Renal pelvis (tissue), 12 donors: ENCODE measurements at places on chromosomes 1 and 21. TPM values are rescaled to one million over a fixed set of nuclear protein-coding genes. Genes with fewer than 3 reads are reported as not detected.
A peak's percentile ranks its signal among the peaks of the same experiment; 100 is the strongest.

DNA sequence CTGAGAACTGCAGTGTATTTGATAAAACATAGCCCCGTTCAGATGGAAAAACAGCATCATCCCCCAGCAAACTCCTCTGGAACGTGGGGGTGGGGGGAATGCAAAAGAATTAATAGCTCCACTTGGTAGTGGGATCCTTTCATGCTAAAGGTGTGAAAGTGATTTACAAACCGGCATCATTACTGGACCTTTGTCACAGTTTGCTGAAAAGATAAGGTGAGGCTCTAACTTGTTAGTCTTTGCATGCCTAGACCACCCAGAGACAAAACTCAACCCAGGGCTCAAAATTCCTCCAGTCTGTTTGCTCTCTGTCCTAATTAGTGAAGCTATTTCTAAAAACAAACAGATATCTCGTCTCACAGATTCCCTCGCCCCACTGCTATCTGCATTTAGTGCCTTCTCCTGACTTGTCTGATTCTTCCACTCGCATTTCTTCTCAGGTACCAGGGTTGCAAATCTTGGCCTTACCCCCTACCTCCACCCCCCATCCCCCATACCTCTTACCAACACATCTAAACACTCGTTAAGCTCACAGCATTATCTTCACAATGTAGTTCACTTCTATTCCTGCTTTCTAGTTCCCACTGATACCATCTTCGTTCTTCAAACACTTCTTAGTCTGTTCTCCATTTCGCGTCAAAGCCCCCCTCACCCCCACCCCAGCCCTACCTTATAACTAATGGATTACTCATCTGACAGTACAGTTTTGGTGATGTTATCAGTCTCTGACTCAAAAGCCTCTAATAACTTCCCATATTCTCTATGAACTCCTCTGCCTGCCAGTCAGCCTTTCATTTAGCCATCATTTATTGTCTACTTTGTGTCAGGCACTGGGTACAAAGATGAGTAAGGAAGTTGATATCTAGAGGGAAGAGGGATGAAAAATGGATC, 11.8 kb downstream of the IER5 start:
- DNase-seq = no peak

- DNase-seq = no peak
Measured at GRCh38 chr1:35847935-35848565, 35.0 kb upstream of the AGO1 start.

Gene RCSD1
- polyA plus RNA-seq = 14.1 TPM

Gene GBP7
- 0.16 TPM for polyA plus RNA-seq

- DNase-seq = no peak
Measured at GRCh38 chr1:22043198-22043769, 9.2 kb upstream of the CDC42 start.

GRCh38 chr21:15028186-15028585, 36.6 kb downstream of the NRIP1 start:
- DNase-seq = no peak

GRCh38 chr1:51961231-51961630, 29.3 kb downstream of the RAB3B start:
- DNase-seq = no peak

DNA sequence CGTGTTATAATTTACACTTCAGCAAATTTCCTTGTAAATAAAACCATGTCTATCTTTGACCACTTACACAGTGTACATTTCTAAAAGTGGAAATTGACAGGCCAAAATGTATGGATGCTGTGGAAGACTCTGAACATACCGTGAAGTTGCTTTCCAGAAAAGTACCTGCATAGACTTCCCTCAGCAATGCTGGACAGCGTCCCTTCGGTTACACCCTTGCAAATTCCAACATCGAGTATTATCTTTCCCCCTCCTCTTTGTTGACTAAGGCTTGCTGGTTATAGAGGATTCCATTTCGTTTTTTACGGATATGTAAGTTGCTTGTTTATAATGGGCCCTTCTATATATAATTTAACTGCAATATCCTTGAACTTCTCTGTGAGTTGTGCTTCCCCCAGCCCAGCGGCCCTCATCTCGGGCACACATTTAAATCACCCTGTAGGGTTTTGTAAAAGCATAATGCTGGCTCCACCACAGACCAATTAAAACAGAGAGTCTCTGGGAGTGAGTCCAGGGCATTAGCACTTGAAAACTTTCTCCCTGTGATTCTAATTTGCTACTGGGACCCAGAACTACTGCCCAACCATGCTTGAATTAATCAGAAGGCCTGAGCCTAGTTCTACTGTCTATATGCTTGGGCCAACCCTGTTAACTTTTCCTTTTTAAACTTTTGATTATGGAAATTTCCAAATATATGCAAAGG, 230.3 kb downstream of the GRIK3 start:
- DNase-seq = no peak

DNA sequence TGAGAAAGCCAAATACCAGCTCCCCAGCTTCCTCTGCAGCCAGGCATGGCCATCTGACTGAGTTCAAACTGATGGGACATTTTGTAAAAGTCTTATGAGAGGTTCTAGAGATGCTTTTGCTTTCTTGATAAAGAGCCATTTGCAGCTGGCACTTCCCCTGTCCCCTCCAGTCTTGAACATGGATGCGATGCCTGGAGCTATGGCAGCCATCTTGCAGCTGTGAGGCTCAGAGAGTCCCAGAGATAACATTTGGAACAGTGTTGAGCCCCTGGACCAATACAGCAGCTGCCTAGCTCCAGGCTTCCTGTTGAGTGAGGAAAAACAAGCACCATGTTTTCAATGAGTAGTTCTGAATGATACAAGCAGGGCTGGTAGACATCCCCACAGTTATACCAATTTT, 13.8 kb downstream of the CDCP2 start:
- DNase-seq = no peak

DNA sequence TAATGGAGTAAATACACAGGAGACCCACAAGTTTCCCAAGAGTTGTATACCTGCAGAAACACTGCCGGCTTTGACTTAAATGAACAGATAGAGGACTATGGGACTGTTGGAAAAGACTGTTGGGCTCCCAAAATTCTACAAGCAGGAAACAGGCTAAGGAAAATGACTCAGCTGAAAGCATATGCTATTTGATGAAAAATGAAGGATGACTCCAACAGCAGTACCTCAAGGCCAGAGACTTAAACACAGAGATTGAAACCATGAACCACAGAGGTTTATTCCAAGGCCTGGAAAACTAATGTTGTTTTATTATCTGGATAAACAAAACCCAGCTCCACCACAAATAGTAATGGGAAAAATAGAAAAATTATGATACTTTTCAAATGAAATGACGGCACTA, 187.7 kb downstream of the TNFSF18 start:
- no peak for DNase-seq

Gene PADI4
- polyA plus RNA-seq = 1.4 TPM

Gene SAMD11
- polyA plus RNA-seq = 89.8 TPM

Gene CFAP57
- polyA plus RNA-seq = 2.6 TPM

GRCh38 chr1:162681122-162681436, 48.8 kb downstream of the DDR2 start:
- no peak for DNase-seq

DNA sequence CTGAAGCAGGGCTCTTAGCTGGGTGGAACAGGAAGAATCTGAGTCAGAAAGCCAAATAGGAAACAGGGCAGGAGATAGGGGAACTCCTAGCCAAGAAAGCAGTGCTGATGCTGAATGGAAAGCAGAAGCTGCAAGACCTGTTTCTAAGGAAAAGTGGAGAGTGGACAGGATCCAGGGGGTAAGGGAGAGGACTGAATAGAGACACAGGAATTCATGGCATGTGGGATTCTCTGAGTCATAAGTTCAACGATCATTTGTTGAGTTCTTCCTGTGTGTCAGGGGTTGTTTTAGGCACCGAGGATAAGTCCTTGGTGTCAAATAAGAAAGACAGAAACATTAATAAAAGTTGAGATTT, 153.8 kb upstream of the FGGY start:
- DNase-seq = no peak

GRCh38 chr1:156618853-156619581, at the start of gene HAPLN2:
HAPLN2 (plus strand) TSS chr1:156619415; CDS start chr1:156623491, 4,076 bp downstream.
- DNase-seq = no peak

DNA sequence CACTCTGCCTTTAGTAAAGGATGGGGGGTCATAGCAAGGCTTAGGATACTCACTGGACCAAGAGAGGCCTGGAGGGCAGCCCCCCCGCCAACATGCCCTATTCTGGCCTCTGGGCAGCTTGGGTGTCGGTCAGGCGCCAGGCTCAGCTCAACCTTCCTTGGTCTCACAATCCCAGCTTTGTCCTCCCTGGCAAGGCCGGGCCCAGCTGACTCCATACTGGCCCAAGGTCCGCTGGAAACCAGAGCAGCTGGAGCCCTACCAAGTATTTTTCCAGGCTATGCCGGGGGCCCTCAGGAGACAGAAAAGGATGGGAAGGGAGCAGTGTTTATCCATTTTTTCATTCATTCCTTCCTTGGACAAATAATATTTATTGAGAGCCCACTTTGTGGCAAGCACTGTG, 6.2 kb downstream of the FBXO2 start:
- DNase-seq = no peak

- no peak for DNase-seq
Measured at GRCh38 chr1:30753660-30754123, 3.9 kb downstream of the LAPTM5 start.

Gene RC3H1
- polyA plus RNA-seq = 13.5 TPM

Gene SLC1A7
- 0.09 TPM for polyA plus RNA-seq

Gene OR2L5
- polyA plus RNA-seq = not detected

Gene UTS2
- not detected for polyA plus RNA-seq

- DNase-seq = peak; percentile 54
Measured at GRCh38 chr1:201904579-201904978, 15.9 kb downstream of the SHISA4 start.

Gene PPFIA4
- 7.4 TPM for polyA plus RNA-seq

DNA sequence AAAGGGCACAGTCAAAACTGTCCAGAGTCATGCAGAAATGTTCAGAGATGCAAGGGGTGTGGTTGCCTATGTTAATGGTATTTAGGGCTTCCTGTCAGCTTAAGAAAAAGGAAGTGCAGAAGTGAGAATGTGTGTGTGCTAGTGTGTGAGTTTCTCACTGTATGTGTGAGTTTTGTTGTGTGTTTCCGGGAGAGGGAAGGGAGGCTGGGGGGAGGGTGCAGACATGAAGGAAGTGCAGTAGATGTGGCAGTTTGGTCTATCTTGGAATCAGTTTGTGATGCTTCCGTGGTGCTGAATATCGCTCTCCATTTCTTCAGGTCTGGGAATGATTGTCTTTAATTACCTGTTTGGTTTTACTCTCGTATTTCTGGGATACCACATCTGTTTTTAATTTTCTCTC, 16.5 kb upstream of the ATP6V1G3 start:
- no peak for DNase-seq

Gene PARP1
- 119 TPM for polyA plus RNA-seq

Gene KRTAP10-6
- polyA plus RNA-seq = not detected

DNA sequence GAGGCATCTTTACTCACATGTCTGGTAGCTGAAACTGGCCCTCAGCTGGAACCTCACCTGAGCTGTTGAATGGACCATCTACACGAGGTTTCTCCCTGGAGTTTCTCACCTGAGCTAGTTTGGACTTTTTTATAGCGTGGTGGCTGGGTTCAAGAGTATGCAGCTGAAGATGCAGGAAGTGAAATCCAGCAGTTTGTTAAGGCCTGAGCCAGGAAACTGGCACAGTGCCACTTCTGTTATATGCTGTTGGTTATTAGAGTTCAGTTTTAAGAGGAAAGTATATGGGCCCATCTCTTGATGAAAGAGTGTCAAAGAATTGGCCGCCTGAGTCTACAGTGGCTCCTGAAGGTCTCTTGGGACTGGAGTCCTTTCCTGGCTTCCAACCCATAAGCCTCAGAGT, 35.6 kb downstream of the STUM start:
- DNase-seq = no peak

DNA sequence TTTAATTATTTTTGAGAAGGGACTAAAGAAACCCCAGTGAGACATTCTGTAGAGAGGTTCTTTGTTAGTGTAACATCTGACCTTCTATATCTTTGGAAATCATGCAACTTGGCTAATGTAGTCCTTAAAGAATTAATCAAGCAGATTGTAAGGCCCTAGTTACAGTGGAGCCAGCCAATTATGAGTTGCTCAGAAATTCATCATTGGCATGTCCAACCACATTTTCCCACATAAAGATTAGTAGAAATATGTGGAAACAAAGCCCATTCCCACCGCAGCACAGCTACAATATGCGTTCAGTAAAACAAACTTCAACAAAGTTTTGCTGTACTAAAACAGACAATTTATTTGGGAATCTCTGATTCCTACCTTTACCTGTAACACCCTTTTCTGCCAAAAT, 27.8 kb downstream of the WNT2B start:
- no peak for DNase-seq

Gene OR2L3
- not detected for polyA plus RNA-seq

DNA sequence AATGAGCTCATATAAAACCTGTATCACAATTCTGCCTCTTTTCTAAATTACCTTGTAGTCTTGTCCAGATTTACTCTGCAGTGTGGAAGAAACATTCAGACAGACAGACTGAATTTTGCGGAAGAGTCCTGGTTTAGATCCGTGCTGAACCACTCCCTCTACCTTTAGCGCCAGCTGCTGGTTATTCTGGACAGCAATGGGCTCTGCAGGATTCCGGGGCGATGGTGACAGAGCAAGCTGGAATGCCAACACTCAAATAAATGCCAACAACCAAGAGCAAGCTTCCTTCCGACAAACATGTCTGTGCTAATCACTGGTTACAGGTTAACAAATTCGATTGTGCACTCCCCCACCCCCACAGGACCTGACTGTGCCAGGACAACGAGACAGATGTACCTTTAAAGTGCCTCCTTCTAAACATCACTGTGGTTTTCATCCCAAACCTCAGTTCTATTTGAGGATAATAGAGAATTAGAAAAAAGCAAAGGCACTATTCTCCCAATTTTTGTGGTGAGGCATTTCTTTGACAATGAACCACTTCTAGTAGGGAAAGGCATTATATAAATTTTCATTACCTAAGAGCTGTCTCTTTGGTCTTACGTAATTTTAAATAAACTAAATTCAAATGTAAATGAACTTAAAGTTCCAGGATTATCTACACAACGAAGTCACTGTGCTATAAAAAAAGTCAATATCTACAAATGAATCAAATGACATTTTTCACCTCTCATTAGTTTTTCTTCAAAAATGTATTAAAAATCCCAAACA, 90.4 kb downstream of the INTS7 start:
- DNase-seq = no peak

Gene AP4B1
- polyA plus RNA-seq = 47.2 TPM

Gene ASTN1
- 1.6 TPM for polyA plus RNA-seq

Gene PDC
- 0.60 TPM for polyA plus RNA-seq

Gene MANEAL
- 4.0 TPM for polyA plus RNA-seq

DNA sequence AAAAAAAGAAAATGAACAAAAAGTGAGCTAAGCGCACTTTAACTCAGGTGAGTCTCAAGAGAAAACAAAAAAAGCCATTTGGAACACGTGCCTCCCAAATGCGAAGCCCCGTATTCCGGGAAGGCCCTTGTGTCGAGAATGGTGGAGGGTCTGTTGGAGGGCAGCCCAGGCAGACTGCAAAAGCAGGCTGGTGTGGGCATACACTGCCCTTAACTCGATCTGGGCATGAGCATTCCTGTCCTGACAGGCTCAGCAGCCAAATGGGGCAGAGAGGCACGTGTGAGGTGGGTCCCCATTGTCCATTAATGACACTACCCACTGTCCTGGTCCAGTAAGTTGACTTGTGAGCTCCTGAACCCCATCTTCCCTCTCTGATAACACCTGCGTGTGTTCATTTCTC, 57.7 kb downstream of the EVA1C start:
- no peak for DNase-seq
